ENCODE measurements at places on chromosomes 12 and 14. TPM values are rescaled to one million over a fixed set of nuclear protein-coding genes. Genes with fewer than 3 reads are reported as not detected.

DNA sequence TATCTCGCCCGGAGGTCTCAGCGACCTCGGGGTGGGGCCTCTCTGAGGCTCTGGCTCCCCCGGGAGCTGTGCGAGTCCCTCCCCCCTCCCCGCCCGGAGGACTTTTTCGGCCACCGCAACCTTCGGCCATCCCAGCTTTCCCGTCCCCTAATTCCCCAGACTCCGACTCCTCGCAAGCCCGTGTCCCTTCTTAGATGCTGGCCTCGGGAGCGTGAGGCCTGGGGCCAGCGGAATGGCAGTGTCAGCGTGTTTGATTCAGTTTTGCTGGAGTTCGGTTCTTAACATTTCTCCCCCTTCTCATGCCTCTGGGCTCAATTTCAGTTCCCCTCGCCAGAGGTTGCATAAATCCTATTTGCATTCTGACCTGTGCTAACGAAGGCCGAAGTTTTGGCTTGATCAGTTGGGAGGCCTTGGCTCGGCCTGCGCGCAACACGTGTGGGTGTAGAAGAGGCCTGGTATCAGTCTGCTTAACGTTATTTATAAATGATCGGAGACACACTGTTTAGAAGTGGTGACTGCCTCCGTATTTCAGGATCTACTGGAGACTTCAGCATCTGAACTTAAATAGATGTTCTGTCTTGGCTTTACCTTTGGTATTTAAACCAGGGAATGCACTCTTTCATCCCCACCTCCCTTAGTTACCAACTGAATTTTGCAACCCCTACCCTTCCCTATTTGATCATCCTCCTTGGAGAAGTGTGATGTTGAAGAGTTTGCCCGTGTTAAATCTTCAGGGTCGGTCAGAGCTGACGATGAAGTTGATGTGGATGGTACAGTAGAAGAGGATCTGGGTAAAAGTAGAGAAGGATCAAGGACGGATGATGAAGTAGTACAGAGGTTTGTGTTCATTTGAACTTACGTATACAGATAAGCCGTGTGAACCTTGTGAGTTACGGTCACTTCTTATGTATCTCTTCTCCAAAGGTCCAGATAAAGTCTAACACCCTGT, 851 bp downstream of the HSP90B1 start:
- peaks cover 8% of the 10 kb centered on the region for H3K4me1 ChIP-seq
- peak overlapping the region; percentile 87 for H3K4me3 ChIP-seq
- peak overlapping the region; percentile 95 for H3K27ac ChIP-seq
- H3K27me3 ChIP-seq: no peaks in the 10 kb centered on the region
- no peaks in the 10 kb centered on the region for H3K36me3 ChIP-seq

The GDF3 gene
- total RNA-seq: not detected

DNA sequence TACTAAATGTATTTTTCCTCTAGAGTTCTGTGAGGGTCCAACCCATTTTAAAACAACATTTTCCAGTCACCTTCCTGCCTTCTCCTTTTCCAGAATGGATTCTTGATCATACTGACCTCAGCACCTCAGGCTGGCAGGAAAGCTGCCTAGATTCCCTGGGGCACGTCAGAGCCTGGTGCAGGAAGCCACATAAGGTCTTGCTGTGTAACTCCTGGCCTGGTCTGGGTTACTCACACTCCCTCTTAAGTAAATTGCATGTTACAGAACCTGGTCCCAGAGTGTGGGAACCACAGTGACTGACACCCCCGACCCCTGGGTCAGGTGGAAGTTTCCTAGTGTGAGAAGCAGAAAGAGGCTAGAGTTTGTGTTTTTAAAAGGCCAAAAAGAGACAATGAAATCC, 209.8 kb downstream of the SPTSSA start:
- no peaks in the 10 kb centered on the region for H3K4me1 ChIP-seq
- no peak overlapping the region for H3K27ac ChIP-seq
- no peak for DNase-seq

The HOTAIR gene
- total RNA-seq: not detected

- H3K27ac ChIP-seq: no peak overlapping the region
Observed at GRCh38 chr12:77152623-77153193, 87.3 kb upstream of the E2F7 start.

DNA sequence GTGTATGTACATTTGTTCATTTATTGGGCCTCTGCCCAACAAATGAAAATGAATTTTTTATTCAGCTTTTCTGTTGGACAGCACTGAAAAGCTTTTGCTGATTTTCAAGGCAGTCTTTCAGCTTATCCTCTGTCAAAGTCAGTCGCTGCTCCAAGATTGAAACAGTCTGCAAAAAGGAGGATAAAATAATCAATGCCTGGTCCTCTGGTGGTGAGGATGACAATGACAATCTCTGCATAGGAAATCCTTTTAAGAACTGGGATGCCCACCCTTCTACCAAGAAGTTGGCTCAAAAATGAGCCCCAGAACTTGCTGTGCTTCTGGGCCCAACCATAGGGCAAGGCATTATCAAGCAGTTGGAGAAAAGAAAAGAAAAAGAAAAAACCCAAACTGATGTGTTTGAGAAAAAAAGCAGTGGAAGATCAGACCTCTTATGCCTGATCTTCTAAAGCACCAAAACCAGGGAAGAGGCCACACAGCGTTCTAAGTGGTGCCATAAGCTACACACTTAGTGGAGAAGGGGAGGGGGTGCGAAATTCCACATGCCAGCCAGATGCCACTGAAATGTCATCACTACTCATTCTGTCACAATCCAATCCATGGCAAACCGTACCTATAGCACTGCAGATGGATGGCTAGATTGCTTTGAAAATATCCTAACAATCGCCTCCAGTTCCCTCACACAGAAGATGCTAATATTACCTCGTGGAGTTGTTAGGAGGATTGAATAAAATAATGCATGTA, 69.0 kb upstream of the DUSP6 start:
- no peaks in the 10 kb centered on the region for H3K27me3 ChIP-seq
- no peaks in the 10 kb centered on the region for H3K36me3 ChIP-seq
- H3K4me3 ChIP-seq: no peak overlapping the region

DNA sequence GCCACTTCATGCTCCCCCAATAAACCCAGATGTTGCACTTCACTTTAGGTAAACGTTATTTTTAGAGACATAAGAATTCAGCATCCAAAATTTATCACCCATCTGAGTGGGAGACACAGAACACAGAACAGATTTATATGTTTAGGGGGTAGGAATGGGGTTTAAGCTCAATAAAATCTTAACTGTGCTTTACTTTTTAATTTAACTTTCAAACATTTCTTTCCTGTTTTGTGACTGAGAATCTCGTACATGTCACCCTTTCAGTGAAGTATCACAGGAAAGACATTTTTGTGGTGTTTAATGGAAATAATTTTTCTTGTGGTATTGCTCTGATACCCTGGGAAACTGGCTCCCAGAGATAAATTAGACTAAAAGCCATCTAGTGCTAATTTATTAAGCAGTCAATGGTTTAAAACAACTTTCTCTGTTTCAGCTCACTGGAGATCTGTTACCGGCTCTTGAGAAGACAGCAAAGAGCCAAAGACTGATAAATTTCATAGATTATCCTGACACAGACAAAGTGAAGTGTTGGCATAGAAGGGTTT, 148.0 kb upstream of the BMP4 start:
- no peaks in the 10 kb centered on the region for H3K36me3 ChIP-seq
- no peak for DNase-seq
- no peak overlapping the region for H3K27ac ChIP-seq
- no peaks in the 10 kb centered on the region for H3K27me3 ChIP-seq
- no peaks in the 10 kb centered on the region for H3K4me1 ChIP-seq
- no peak overlapping the region for H3K4me3 ChIP-seq

The KRT82 gene
- total RNA-seq: not detected

The TAS2R13 gene
- total RNA-seq: 6.9 TPM

The WNT5B gene
- 4.0 TPM for total RNA-seq

The YARS2 gene
- total RNA-seq: 23.0 TPM

GRCh38 chr14:52934762-52935161, 16.1 kb downstream of the FERMT2 start:
- H3K4me1 ChIP-seq: no peaks in the 10 kb centered on the region
- H3K36me3 ChIP-seq: no peaks in the 10 kb centered on the region
- H3K4me3 ChIP-seq: no peak overlapping the region

DNA sequence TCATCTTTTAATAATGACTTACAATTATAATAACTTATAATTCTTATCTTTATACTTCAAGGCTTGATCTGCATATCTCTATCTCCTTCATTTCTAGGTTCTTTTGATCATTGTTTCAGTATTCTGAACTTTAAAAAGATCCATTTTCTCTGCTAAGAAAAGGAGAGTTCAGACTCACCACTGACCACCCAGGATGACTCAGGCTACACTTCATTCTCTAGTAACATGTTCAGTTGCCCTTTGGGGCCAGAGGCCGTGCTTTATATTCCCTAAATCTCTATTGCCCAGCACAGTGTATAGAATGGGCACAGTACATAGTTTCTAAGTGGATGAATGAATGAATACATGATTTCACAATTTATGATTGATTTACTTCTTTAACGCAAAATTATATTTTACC, 268.7 kb downstream of the AKAP6 start:
- no peak overlapping the region for H3K4me3 ChIP-seq
- H3K4me1 ChIP-seq: no peaks in the 10 kb centered on the region
- DNase-seq: no peak
- no peaks in the 10 kb centered on the region for H3K36me3 ChIP-seq
- H3K27ac ChIP-seq: no peak overlapping the region
- no peaks in the 10 kb centered on the region for H3K27me3 ChIP-seq

DNA sequence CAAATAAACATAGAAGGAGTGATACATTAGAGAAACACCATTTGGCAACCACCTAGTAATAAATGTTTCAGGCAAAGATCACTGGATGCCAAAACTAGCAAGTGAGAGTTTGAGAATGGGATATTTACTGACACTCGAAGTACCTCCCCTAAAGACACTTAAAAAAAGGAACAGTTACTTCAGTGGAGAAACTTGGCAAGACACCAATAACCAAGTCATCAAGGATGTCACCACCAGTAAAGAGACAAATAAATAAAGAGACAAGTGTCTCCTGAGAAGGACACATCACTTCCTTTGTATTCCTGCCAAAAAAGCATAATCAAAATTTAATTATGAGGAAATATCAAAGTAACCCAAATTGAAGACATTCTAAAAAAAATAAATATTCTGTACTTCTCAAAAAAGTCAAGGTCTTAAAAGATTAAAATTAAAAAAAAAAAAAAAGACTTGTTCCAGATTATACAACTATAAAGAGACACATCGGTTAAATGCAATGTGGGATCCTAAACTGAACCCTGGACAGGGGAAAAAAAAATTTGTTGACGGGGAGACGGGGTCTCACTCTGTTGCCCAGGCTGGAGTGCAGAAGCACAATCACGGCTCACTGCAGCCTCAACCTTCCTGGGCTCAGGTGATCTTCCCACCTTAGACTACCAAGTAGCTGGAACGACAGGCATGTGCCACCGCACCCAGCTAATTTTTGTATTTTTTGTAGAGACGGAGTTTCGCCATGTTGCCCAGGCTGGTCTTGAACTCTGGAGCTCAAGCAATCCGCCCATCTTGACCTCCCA, 26.4 kb downstream of the TM7SF3 start:
- H3K4me3 ChIP-seq: no peak overlapping the region
- no peak overlapping the region for H3K27ac ChIP-seq
- DNase-seq: no peak
- no peaks in the 10 kb centered on the region for H3K27me3 ChIP-seq

DNA sequence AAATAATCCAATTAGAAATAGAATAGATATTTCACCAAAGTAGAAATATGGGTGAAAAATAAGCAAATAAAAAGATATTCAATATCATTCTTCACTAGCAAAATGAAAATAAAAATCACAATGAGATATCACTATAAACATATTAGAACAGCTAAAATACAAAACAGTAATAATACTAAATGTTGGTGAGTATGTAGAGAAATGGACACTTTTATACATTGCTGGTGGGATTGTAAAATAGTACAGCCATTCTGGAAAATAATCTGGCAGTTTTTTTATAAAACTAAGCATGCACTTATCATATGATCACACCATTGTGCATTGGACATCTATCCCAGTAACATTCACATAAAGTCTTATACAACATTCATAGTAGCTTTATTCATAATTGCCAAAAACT, 320.2 kb upstream of the OR4E1 start:
- H3K4me1 ChIP-seq: no peaks in the 10 kb centered on the region
- no peak for DNase-seq
- no peak overlapping the region for H3K4me3 ChIP-seq
- H3K36me3 ChIP-seq: no peaks in the 10 kb centered on the region

The CTSG gene
- total RNA-seq: 0.98 TPM

The MDGA2 gene
- total RNA-seq: not detected

The TAS2R9 gene
- not detected for total RNA-seq

GRCh38 chr14:63726499-63726898, 1.4 kb downstream of the SGPP1 start:
- peak overlapping the region; percentile 84 for H3K27ac ChIP-seq
- H3K27me3 ChIP-seq: no peaks in the 10 kb centered on the region
- H3K36me3 ChIP-seq: no peaks in the 10 kb centered on the region
- H3K4me3 ChIP-seq: peak overlapping the region; percentile 89
- DNase-seq: no peak
- H3K4me1 ChIP-seq: no peaks in the 10 kb centered on the region

- no peak overlapping the region for H3K4me3 ChIP-seq
- H3K27ac ChIP-seq: no peak overlapping the region
- no peaks in the 10 kb centered on the region for H3K36me3 ChIP-seq
- H3K27me3 ChIP-seq: no peaks in the 10 kb centered on the region
Observed at GRCh38 chr12:129083121-129083840, 230.0 kb downstream of the GLT1D1 start.

The SVOP gene
- not detected for total RNA-seq

- DNase-seq: no peak
- no peaks in the 10 kb centered on the region for H3K36me3 ChIP-seq
- H3K4me1 ChIP-seq: no peaks in the 10 kb centered on the region
Observed at GRCh38 chr12:26631846-26632245, 201.1 kb downstream of the ITPR2 start.

DNA sequence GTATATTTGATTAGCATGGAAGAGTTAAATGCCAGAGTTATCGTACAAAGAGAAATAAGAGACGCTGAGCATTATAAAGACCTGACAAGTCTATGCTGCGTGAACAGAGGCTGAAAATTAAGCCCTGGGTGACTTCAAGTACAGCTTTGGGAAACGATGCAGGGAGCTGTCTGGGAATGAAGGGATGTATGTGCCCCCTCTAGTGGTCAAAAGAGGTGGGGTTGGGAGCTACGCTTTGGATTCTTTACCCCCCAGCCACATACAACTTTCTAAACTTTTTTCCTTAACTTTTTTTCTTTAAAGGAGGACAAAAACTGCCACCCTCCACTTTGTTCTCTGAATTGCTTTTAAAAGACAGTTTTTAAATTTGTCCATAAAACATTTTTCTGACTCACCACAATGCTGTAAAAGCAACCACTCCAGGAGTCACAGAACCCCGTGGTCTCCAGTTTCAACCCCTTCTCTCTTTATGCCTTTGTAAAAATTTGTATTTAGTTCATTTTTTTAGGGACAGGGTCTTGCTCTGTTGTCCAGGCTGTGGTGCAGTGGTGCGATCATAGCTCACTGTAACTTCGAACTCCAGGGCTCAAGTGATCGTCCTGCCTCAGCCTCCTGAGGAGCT, 59.4 kb downstream of the ZNF664 start:
- DNase-seq: no peak
- no peak overlapping the region for H3K27ac ChIP-seq
- no peaks in the 10 kb centered on the region for H3K4me1 ChIP-seq
- no peak overlapping the region for H3K4me3 ChIP-seq

GRCh38 chr12:9751204-9752144, 9.2 kb downstream of the CD69 start:
- no peaks in the 10 kb centered on the region for H3K27me3 ChIP-seq
- no peak overlapping the region for H3K27ac ChIP-seq
- H3K4me1 ChIP-seq: no peaks in the 10 kb centered on the region
- H3K36me3 ChIP-seq: no peaks in the 10 kb centered on the region
- no peak for DNase-seq
- no peak overlapping the region for H3K4me3 ChIP-seq

The CELA1 gene
- not detected for total RNA-seq

GRCh38 chr12:85573635-85574214, 262.5 kb downstream of the RASSF9 start:
- H3K27ac ChIP-seq: no peak overlapping the region
- H3K4me3 ChIP-seq: no peak overlapping the region
- H3K27me3 ChIP-seq: no peaks in the 10 kb centered on the region
- H3K4me1 ChIP-seq: no peaks in the 10 kb centered on the region
- no peak for DNase-seq
- H3K36me3 ChIP-seq: no peaks in the 10 kb centered on the region

Measured in breast epithelium (tissue), 4 donors.